ENCODE measurements at places on chromosomes 12 and 14.

- no peak for DNase-seq
Observed at GRCh38 chr14:35878272-35879150, 52.4 kb downstream of the BRMS1L start.

GRCh38 chr14:105117257-105117646, 51.3 kb downstream of the JAG2 start:
- no peak for DNase-seq

- DNase-seq: no peak
Observed at GRCh38 chr14:103361867-103362266, 23.3 kb upstream of the MARK3 start.

DNA sequence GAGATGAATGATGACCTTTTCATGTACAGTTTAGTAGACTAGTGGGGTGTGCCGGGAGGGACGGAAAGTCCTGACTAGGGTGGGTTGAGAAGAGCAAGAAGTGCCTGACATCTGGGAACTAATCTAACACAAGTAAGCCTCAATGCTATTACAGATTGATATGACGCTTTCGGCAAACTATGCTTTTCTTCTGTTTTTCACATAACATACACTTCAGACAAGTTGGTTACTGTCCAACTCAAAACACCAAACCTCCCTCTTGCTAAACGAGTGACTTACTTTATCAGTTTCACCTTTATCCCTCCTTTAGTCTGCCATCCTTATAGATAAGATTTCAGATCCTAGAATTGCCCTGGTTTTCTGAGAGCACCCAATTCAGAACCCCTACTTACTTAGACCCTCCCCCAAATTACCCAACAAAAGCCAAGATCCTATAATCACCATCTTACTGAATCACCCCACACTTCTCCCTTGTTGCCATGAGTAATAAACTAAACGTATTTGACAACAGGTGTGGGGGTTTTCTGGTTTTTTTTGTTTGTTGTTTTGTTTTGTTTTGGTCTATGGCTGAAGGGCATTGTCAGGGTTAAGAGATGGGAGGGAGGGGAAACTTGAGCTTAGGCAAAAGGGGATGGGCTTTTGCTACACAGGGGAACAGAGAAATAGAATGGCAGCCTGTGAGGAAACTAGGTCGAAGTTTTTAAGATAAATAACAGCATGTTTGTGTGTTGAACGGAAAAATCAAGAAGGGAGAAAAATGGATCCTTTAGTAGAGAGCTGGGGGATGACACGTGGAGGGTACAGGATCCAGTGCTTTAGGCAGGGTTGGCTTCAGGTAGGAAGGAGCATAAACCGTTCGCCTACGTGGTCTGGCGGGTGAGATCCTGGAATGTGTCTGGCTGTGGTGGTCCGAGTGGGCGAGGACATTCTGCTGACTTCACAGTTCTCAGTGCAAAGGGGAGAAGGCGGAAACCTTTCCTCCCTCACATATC, 6.1 kb upstream of the PSMA3 start:
- peak; percentile 52 for DNase-seq

GRCh38 chr12:106724116-106724515, 50.4 kb upstream of the RIC8B start:
- DNase-seq: no peak

DNA sequence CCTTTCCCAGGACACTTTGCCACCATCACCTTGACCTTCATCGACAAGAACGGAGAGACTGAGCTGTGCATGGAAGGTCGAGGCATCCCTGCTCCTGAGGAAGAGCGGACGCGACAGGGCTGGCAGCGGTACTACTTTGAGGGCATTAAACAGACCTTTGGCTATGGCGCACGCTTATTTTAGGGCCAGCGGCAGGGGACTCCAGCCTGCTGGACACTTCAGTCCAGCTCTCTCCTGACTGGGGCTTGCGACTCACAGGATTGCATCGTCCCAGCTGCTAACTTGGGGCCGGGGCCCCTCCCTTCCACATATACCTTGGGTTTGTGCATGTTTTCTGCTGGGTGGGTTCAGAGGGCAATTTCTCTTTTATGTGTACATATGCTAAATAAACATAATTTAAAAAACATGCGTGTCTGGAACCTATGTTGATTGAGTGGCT, 11.2 kb downstream of the AHSA1 start:
- no peak for DNase-seq

GRCh38 chr12:114667669-114668150, 16.3 kb downstream of the TBX3 start:
- DNase-seq: no peak

Measured in activated CD4-positive, alpha-beta T cell treated with anti-CD3 and anti-CD28 coated beads, Interleukin-2, amount 10 ng/mL, durations not matched to agents 24 days and 14 days (primary cell).